ENCODE measurements at places on chromosomes 6 and 20. TPM values are rescaled to one million over a fixed set of nuclear protein-coding genes. Genes with fewer than 3 reads are reported as not detected.
A peak's percentile ranks its signal among the peaks of the same experiment; 100 is the strongest.

The SPTLC3 gene
- 2.2 TPM for total RNA-seq

The PTPN1 gene
- 29.4 TPM for total RNA-seq

The ENPP5 gene
- 2.6 TPM for total RNA-seq

The SOX18 gene
- 0.06 TPM for total RNA-seq

The NNAT gene
- total RNA-seq = 3.6 TPM

The TGM3 gene
- total RNA-seq = not detected

- H3K27me3 ChIP-seq = peaks cover 20% of the 10 kb centered on the region
- no peaks in the 10 kb centered on the region for H3K36me3 ChIP-seq
- H3K4me1 ChIP-seq = peaks cover 10% of the 10 kb centered on the region
Measured at GRCh38 chr6:166633732-166634535, 6.9 kb upstream of the RPS6KA2 start.

- H3K27ac ChIP-seq = no peak overlapping the region
- H3K4me1 ChIP-seq = no peaks in the 10 kb centered on the region
- DNase-seq = peak; percentile 88
- H3K27me3 ChIP-seq = no peaks in the 10 kb centered on the region
Measured at GRCh38 chr6:148203970-148204369, 138.7 kb upstream of the SASH1 start.

DNA sequence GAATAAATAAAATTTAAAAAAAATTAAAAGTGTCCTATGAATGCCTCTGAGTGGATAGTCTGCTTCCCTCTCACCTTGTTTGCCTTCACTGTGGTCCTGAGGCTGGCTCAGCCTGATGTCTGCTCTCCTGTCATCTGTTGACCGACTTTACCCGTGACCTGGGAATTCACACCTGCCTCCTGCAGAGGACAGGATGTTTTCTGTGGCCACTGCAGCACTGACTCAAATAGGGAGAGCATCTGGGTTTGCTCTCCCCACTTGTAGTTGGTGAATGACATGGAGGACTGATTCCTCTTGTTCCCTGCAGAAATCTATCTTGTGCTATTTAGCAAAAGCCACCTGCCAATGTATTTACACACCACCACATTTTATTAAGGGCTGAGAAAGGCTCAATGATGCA lies 52.4 kb upstream of the ERVFRD-1 start:
- no peaks in the 10 kb centered on the region for H3K27me3 ChIP-seq
- no peaks in the 10 kb centered on the region for H3K36me3 ChIP-seq

DNA sequence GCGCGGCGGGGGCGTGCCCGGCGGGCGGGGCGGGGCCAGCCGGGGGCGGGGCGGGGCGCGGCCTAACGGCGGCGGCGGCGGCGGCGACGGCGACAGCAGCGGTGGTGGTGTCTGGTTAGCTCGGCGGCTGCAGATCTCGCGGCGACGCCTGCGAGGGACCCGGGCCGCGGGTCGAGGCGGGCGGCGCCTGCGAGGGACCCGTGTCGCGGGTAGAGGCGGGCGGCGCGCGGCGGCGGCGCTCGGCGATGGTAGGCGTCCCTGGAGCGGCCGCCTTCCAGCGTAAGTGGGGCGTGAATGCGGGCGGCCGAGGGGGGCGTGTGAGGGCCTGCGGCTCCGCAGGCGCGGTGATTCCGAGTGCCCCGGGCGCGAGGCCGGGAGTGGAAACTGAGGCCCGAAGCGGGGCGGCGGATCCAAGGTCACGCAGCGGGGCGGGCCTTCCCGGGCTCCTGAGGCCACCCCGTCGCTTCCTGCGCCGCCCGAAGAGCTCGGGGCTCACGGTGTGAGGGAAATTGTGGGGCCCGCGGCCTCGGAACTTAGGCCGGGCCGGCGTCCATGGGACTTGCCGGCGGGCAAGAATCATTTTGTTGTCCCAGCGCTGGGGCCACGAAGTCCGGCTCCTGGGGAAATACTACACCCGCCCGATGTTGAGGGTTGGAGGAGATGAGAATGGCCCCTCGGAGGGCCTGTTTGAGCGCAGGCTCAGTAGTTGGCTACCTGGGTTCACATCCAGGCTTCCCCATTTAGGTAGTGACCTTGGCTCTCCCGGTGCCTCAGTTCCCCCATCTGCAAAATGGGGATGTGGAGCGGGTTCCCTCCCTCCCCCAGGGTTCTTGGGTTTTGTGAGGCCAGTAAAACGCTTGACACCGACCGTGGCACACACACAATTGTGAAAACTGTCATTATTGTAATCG lies at the start of gene CBFA2T2:
Gene CBFA2T2, plus strand, starts transcription at position 74 of the 911 bp plus-strand sequence. Its CDS starts 172 bp downstream, at position 246.
- DNase-seq = peak; percentile 73
- H3K4me1 ChIP-seq = peaks cover 12% of the 10 kb centered on the region
- H3K27ac ChIP-seq = peak within 1 kb of the TSS; percentile 95
- H3K27me3 ChIP-seq = no peaks in the 10 kb centered on the region

DNA sequence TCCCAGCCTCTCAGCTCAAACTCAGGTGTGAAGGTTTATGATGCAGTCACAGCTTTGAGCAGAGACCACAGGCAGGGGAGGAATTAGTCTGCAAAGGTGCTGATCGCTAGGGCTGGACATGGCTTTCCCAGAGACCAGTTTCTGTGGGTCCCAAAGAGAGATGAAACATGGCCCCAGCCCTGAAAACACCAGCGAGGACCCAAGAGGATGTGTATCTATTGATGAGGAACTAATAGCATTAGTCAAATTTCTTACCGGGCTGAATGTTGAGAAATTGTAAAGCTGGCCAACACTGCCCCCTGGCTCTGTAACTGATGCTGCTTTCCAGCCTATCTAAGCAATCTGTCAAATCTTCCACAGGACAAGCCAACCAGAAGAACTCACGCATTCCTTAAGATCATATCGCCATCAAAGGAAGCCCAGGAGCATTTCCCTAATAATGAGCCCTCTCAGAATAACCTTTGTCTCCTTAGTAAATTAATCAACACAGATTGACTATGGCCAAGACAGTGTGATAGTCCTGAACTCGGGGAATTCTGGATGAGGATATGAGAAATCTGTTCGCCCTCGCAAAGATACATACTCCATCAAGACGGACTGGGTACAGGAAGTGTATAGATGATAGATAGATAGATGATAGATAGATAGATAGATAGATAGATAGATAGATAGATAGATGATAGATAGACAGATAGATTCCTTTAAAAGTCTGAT lies 7.8 kb upstream of the ACSS1 start:
- no peaks in the 10 kb centered on the region for H3K4me1 ChIP-seq
- DNase-seq = no peak
- peaks cover 88% of the 10 kb centered on the region for H3K27me3 ChIP-seq

DNA sequence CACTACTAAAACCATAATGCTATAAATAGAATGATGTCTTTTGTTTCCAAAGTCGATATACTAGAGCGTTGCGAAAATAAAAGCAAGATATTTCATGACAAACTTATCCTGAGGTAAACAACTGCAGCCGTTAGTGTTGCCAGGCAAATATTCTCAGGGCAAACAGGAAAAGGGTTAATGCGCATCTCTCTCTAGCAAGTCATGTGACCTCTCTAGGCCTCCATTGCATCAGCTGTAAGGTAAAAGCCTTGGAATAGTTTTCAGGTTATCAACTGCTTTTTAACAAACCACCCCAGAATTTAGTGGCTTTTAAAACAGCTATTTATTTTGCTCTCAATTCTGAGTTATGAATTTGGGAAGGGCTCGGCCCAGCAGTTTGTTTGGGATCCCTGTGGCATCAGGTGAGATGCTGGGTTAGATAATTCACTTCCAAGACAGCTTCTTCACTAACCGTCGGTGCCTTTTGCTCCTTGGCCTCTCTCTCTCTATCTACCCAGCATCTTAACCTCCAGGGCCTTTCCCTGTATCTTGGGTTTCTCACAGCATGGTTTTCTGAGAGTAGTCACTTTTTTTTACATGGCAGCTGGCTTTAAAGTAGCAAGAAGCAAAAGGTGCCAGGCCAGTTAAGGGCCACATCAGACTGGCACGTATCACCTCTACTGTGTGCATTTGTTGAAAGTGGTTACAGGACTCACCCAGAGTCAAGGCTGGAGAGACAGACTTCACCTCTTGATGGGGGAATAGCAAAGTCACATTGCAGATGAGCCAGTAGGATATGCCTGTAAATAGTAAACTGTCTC lies 39.2 kb upstream of the LTV1 start:
- no peaks in the 10 kb centered on the region for H3K4me1 ChIP-seq
- no peak for DNase-seq
- no peak overlapping the region for H3K4me3 ChIP-seq
- H3K27me3 ChIP-seq = no peaks in the 10 kb centered on the region
- peaks cover 6% of the 10 kb centered on the region for H3K36me3 ChIP-seq
- H3K27ac ChIP-seq = no peak overlapping the region

DNA sequence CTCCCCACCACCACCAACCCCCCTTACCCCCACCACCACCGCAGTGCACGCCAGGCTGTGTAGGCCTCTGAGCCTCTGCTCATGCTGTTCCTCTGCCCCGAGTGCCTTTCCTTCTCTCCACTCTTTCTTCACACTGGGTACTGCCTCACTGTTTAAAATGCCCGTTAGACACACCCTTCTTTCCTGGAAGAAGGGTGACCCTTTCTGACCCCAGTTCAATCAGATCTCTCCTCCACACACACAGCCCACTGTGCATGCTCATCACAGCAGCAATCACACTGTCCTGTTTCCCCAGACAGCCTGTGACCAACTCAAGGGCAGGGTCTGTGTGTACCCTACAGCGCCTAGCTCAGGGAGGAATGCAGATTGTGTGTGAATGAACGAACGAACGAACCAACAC lies 10.0 kb downstream of the TMEM74B start:
- H3K27me3 ChIP-seq = no peaks in the 10 kb centered on the region
- no peak for DNase-seq
- no peak overlapping the region for H3K4me3 ChIP-seq

DNA sequence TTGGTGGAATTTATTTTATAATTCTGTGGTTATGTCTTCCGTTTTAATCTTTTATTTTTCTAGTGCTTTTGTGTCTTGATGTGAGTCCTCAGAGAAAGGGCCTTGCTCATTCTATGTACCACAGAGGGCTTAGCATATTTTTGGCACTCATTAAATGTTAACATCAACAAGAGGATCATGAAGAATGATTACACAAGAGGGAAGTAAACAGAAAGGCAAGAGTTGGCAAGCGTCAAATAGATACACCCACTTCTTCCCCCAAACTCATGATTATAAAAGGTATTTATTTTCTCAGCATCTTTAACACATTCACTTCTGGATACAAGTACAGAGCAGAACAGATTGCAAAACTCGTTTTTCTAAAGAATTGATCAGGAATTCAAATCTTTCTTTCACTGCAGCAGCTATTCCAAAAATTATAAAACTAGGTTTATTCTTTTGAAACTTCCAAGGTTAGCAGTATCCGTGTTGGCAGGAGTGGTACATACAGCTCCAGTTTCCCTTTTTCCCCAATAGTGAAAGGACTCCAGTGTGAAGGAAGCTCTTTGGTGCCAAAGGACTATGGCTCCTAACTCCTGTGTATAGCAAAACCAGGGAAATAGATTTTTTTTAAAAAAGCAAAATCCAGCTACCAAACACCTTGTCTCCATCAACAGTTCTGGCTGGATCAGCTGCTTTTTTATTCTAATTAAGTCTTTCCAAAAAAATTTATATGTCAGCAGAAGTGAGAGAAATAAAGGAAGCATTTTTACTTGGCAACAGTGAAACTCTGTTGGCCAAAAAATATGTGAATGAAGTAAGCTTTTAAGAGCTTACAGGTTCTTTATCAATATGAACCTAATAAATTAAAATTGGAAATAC lies 221.9 kb downstream of the ADGRG6 start:
- no peak overlapping the region for H3K4me3 ChIP-seq
- H3K27ac ChIP-seq = no peak overlapping the region
- no peaks in the 10 kb centered on the region for H3K4me1 ChIP-seq
- no peaks in the 10 kb centered on the region for H3K36me3 ChIP-seq
- H3K27me3 ChIP-seq = no peaks in the 10 kb centered on the region

DNA sequence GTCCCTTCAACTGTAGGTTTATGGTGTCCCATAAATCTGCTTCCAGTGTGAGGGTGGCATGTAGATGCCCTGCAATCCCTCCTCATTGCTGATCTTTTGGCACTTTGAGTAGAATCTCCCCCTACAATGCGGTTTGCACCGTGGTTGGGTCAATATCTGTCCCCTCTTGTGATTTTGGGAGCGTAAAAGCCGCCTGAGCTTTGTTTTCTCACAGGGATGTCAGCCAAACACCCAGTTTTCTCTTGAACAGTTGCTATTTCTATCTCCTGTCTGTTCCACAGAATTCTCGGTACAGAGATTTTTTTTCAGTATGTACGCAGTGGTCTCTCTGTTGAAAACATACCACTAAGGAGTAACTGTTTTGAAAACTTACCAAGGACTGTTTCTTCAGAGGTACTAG lies 21.8 kb downstream of the CDS2 start:
- no peaks in the 10 kb centered on the region for H3K36me3 ChIP-seq
- DNase-seq = no peak
- no peak overlapping the region for H3K4me3 ChIP-seq
- H3K4me1 ChIP-seq = peaks cover 3% of the 10 kb centered on the region
- H3K27ac ChIP-seq = no peak overlapping the region
- no peaks in the 10 kb centered on the region for H3K27me3 ChIP-seq

- no peak overlapping the region for H3K4me3 ChIP-seq
- H3K27ac ChIP-seq = no peak overlapping the region
- no peaks in the 10 kb centered on the region for H3K27me3 ChIP-seq
- H3K4me1 ChIP-seq = no peaks in the 10 kb centered on the region
Measured at GRCh38 chr6:134145786-134146185, 93.4 kb upstream of the SLC2A12 start.

DNA sequence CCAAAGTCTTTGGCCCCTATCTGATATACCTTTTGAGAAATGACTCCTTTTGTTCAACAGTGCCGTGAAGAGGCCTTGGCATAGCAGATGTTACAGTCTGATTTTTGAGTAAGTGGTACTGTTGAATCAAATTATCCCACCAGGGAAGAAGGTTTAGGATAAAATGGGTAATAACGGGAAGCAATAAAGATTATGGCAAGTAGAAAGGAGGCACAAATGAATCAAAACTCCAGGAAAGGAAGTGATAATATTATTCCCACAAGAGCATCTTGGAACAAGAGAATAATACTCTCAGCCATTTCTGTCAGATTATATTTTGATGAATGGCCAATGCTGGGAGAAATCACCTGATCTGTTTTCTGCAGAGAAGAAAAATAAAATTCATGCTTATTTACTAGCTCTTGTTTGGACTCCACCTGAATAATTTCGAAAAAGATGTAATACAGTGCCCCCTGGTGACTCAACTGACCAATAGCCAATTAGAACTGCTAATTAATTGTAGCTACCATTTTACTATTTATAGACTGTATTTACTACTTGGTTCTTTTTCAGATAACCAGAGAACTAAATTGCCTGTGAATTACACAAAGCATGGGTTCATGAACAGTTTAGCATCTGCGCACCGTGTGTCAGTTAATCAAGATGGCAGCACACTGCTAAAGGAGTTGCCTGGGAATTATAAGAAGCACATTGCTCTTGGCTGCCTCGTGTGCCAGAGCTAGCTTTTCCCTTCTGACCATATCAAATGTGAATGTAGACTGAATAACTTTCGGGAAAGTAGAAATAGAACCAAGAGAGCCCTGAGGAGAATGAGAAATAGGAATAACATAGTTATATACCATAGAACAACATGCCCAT lies 78.5 kb upstream of the TRDN start:
- no peaks in the 10 kb centered on the region for H3K36me3 ChIP-seq
- H3K27me3 ChIP-seq = no peaks in the 10 kb centered on the region
- H3K4me1 ChIP-seq = no peaks in the 10 kb centered on the region
- H3K4me3 ChIP-seq = no peak overlapping the region
